ENCODE measurements at places on chromosomes 2 and 18. TPM values are rescaled to one million over a fixed set of nuclear protein-coding genes. Genes with fewer than 3 reads are reported as not detected.

DNA sequence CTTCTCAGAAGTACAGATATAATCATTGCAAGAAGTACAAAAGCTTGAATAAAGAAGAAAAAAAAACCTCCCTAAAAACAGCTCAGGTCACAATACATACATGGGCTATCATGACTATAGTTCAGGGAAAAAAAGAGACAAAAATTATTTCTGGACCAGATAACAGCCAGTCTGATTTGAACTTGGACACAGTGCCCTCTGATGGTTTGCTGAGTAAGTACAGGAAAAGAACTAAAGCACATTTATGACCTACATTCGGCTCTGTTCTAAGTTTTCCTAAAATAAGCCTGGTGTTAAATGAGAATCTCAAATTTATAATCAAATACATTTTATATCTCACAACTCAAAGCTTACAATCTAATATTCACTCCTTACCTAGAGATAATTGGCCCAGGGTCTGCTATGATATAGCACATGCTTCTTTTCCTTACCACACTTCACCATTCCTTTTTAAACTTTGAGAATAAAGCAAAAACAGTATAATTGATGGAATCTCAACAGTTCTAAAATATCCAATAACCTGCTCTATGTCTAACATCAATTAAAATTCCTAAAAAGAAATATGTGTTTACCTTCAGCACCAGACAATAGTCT is 81.1 kb downstream of the RAPH1 start:
- peak; percentile 22 for DNase-seq

GRCh38 chr18:9150121-9150520 is 13.5 kb downstream of the ANKRD12 start:
- no peak for DNase-seq

GRCh38 chr18:52242711-52243110 is 97.3 kb upstream of the DCC start:
- no peak for DNase-seq

DNA sequence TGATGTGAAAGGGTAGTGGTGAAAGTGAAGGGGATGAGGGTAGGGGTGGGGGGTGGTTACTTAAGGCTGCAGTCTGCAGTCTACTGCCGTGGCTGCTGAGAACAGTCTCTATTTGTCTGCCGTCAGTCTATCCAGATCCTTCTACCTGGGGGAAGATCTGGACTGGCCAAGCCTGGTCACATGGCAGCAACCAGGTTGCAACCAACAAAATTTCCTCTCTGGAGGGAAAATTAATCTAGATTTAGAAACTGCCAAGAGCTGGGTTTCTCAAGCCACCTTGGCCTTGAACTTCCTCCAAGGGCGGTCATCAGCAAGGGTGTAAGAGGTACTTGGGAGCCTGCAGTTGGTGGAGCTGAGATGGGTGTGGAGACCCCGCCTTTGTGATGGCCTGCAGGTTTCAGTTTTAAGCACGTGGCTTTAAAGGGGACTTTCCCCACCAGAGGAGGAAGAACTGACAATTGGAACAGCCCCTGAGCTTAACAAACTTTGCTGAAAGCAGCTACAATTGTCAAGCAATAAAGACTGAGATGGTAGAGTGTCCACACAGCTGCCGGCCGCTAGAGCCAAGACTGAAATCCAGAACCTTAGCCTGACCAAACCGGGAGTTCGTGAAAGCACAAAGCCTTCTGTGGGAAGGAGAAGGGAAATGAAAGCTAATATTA is 31.4 kb upstream of the KCMF1 start:
- DNase-seq, result peak; percentile 87

The MYO5B gene
- 0.21 TPM for total RNA-seq

- no peak for DNase-seq
Measured at GRCh38 chr2:20648206-20648605, 2.7 kb downstream of the HS1BP3 start.

DNA sequence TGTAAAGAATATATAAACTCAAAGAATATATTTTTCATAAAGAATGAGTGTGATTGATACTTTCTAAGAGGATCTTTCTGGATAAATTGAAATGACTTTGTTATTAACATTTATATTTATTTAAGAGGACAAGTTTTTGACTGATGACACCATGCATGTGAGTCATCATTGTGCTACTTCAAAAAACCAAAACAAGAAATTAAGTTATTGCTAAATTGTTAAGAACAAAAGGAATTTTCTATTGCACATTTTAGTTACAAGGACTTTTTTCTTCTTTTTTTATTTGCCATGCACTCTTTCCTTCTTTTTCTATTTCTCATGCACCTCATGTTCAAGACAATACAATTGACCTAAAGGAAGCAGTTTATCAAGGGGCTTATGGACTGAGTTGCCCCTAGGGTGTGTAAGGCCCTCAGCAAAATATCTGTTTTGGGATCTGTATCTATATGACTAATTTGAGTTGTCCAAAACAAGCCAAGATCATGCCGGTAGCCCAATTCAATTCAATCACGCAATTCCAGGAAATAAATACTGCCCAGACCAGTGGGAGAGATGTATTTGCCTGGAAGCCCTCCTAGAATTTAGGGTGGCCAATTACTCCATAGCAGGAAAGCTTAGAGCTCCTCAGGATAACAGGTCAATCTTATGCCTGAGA is 654.3 kb downstream of the METTL4 start:
- DNase-seq, result no peak

GRCh38 chr2:88195246-88195645 is 25.1 kb downstream of the THNSL2 start:
- no peak for DNase-seq

GRCh38 chr2:32940316-32940997 is 6.3 kb upstream of the LTBP1 start:
- no peak for DNase-seq

The DPYSL5 gene
- total RNA-seq, result not detected

GRCh38 chr18:63579616-63580015 is 7.5 kb upstream of the SERPINB13 start:
- no peak for DNase-seq

DNA sequence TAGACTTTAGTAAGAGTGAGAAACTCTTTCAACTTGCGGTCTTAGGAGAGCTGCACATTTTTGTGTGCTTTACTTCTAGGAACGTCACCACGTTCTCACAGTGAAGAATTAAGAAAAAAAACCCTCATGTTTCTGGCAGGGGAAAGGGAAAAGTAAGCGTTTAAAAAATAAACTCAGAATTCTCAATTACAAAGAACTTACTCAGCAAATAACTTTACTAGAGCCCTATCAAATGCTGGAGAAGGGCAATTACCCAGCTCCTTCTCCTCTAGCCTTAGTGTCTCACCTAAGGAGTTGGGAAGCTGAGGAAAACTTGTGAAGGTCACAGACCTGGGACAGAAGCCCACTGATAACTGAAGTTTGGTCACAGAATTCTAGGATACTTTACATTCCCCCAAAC is 1500.3 kb downstream of the LRP1B start:
- no peak for DNase-seq

DNA sequence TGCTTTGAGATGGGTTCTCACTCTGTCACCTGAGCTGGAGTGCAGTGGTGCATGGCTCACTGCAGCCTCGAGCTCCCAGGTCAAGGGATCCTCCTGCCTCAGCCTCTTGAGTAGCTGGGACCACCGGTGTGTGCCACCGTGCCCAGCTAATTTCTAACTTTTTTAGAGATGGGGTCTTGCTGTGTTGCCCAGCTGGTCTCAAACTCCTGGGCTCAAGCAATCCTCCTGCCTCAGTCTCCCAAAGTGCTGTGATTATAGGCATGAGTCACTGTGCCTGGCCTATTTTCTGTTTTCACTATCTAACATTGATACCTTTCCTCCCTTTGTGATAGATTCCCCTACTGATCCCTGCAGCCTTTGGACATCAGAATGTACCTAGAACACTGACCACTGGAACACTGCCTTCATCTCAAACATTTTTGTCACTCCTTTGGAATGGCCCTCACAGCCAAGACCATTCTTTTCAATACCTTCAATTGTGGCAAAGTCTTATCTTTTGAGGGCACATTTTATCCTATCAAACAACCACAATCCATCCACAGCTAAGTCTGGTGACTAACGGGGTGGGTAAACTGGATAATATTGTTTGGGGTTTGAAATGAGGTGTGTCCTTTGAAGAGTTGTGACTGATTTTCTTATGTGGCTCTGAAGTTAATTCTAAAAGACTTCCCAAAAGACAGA is 43.7 kb downstream of the EPAS1 start:
- DNase-seq, result no peak

- no peak for DNase-seq
Measured at GRCh38 chr2:120204022-120204405, 19.2 kb downstream of the TMEM185B start.

The RNF152 gene
- 0.12 TPM for total RNA-seq

DNA sequence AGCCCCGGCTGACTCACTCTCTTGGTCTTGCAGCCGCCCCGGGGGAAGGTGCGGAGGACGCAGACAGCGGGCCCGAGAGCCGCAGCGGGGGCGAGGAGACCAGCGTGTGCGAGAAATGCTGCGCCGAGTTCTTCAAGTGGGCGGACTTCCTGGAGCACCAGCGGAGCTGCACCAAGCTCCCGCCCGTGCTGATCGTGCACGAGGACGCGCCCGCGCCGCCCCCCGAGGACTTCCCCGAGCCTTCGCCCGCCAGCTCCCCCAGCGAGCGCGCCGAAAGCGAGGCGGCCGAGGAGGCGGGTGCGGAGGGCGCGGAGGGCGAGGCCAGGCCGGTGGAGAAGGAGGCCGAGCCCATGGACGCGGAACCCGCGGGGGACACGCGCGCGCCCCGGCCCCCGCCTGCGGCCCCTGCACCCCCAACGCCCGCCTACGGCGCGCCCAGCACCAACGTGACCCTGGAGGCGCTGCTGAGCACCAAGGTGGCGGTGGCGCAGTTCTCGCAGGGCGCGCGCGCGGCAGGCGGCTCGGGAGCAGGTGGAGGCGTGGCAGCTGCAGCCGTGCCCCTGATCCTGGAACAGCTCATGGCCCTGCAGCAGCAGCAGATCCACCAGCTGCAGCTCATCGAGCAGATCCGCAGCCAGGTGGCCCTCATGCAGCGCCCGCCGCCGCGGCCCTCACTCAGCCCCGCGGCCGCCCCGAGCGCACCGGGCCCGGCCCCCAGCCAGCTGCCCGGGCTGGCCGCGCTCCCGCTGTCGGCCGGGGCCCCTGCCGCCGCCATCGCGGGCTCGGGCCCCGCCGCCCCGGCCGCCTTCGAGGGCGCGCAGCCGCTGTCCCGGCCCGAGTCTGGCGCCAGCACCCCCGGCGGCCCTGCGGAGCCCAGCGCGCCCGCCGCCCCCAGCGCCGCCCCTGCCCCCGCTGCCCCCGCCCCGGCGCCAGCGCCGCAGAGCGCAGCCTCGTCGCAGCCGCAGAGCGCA is 12.7 kb downstream of the SALL3 start:
- DNase-seq, result no peak

GRCh38 chr2:32947076-32947483 is 327 bp downstream of the LTBP1 start:
- DNase-seq, result no peak

DNA sequence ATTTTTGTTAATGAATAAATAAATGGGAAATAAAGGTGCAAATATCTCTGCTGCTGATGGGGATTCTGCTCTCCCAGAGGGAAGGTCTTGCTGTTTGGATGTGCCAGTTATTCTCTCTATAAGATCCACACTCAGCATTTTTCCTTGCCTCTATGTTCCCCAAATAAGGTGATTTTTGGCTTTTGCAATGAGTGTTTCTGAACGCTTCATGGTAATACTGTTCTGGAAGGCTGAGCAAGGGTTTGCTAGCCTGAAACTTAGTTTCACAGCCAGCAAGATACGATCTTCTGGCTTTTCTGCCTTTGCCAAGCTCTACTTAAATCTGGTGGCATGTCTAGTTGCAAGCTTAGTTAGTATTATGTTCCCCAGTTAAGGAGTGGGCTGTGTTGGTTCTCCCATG is 114.6 kb downstream of the LPIN1 start:
- DNase-seq, result no peak

The TMEM18 gene
- total RNA-seq, result 20.8 TPM

DNA sequence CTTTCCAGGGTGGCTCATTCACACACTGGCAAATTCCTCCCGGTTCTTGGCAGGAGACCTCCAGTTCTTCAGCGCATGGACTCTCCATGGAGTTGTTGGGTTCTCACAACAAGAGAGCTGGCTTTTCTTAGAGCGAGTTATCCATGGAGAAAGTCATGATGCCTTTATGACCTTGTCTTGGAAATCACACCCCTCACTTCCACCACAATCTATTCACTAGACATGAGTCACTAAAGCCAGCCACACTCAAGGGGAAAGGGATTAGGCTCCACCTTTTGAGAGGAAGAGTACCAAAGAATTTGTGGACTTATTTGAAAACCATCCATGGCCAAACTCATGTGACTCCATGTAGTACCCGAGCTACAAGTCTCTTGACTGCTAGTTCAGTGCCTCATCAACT is 160.5 kb downstream of the SETBP1 start:
- DNase-seq, result no peak

- no peak for DNase-seq
Measured at GRCh38 chr2:160695402-160696086, 201.9 kb upstream of the RBMS1 start.

DNA sequence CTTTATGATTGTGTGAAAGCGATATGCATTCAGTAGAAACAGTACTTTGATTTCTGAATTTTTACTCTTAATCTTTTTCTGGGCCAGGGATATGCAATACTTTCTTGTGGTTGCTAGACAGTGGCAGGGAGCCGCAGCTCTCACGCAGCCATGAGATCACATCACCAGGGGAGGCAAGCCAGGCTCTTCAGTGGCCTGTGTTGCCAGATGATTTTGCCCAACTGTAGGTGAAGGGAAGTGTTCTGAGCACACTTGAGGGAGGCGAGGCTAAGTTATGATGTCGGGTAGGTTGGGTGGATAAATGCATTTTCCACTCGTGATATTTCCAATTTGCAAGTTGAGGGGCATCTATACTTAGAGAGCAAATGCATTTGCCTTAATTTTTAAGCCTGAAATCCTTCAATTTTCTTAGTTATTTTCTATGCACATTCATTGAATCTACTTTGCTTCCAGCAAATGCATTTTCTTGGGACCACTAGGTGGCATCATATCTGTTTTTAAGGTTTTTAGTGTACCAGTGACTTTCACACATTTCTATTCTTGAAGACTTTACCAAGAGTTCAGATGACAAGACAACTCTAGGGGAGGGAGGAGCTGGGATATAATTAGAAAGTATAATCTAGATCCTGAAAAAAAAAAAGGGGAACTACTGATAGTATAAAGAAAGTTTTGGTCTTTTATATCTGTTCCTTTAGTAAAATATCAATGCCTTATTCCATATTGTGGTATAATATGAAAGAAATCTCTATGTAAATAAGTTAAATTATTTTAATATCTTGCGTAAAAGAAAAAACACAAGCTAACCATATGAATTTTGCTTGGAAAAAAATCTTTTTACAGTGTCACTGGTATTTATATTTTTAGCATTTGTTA is 643.3 kb downstream of the SOCS6 start:
- no peak for DNase-seq

The REG3A gene
- total RNA-seq, result not detected

The VWC2L gene
- total RNA-seq, result not detected

- DNase-seq, result no peak
Measured at GRCh38 chr2:47344890-47345589, 57.9 kb upstream of the MSH2 start.

- peak; percentile 74 for DNase-seq
Measured at GRCh38 chr2:121722479-121722878, 14.2 kb downstream of the NIFK start.
